GM12892 (cell line): ENCODE measurements at places on chromosomes 5 and 9.

- no peak for DNase-seq
Measured at GRCh38 chr9:73916016-73916673, 581.0 kb upstream of the RORB start.

GRCh38 chr5:125149527-125149926 lies 403.1 kb upstream of the ZNF608 start:
- no peak for DNase-seq

- DNase-seq = no peak
Measured at GRCh38 chr5:132714456-132715307, 22.7 kb downstream of the KIF3A start.

DNA sequence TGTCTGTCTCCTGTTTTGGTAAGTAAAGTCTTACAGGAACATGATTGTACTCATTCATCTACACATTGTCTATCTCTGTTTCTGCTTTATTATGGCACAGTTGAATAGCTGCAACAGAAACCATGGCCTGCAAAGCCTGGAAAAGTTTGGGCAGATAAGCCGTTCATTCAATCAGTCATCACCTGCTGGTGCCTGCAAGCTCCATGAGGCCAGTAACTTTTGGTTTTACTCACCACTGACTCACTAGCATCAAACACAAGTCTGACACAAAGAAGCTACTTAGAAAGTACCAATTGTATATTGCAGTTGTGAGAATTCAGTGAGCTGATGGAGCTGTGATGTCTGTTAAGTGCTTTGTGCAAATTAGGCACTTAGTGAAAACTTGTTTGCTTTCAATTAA lies 373.6 kb upstream of the SGCD start:
- DNase-seq = no peak

DNA sequence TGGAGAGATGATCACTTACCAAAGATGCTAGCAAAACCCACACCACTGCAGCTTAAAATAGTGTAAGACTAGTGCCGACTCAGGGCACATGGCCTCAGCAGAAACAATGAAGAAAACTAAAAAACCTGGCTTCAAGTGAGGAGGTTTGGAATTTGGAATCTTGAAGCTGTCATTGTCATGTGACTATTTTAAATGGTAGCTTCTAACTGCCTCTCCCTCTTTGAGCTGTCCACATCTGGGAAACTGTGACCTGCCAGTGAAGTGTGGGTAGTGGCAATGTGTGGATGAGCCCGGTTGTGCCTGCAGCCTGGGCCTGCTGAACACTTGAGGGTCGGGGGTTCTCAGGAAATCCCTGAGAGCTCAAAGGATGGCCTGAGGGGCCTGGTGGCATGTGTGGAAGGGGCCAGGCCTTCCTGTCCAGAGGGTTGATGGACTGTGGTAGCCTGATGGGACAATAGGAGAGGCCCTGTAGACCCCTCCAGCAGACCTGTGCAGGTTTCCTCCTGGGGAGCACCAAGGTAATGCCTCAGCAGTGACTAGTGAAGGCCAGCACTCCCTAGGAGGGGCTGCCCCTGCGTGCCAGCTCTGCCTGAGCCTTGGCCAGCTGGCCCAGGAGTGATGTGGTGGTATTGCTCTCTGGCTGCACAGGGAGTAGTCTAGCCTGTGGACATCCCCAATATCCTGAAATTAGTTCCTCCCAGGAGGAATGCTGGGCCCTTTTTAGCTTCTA lies 13.6 kb downstream of the USP20 start:
- DNase-seq = no peak

DNA sequence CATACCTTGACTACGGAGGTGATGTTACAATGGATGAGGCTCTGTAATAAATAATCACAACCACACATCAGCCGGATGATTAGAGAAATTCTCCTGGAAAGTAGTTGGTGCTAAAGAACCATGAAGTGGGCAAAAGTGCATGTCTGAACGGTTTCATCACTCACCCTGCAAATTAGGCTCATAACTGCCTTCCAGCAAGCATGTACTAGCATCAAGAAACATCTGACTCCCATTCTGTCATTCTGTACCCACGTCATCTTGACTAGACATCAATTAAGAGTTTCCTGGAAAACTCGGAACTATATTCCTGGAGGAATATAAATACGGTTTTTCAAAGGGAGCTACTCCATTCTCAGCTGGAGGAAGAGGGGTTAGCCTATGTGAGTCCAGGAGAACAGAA lies 52.2 kb downstream of the HSD17B3 start:
- no peak for DNase-seq

DNA sequence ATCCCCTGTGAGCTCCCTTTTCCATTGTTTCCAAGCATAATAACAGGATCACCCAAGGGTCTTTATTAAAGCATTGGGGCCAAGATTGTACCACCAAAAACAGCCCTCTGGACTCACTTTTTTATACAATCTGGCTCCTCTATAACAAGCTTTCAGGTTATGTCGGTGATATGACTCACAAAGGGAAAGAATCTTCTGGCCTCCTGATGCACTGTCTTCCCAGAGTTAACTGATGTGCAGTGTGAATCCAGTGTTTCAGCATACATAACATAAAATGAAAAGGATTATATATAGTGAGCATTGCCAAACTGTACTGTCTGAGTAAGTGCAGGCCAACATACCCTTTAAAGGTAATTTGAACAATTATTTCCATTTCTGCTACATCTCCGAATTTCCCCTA lies 33.9 kb upstream of the MAN2A1 start:
- DNase-seq = no peak

GRCh38 chr5:141778683-141779082 lies 96.7 kb upstream of the ARAP3 start:
- DNase-seq = no peak

DNA sequence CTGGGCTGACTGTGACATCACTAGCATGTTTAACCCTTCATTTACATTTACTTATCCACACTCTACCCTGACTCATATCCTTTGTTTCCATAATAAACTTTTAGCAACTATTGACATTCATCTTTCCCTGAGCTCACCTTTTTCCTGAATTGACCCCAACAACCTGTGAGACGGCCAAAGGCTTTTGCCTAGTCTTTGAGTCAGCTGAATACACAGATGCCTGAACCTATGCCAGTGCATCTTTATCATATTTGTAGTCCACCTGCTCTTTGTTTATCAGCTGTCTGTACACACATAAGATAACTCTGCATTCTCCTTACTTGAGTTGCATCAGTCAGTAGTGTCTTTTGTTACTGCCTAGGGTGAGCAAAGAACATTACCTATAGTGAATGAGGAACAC lies 128.5 kb upstream of the HMHB1 start:
- DNase-seq = no peak

- DNase-seq = no peak
Measured at GRCh38 chr5:138503487-138504270, 38.4 kb downstream of the EGR1 start.

GRCh38 chr5:34606101-34606500 lies 50.0 kb upstream of the RAI14 start:
- DNase-seq = no peak

DNA sequence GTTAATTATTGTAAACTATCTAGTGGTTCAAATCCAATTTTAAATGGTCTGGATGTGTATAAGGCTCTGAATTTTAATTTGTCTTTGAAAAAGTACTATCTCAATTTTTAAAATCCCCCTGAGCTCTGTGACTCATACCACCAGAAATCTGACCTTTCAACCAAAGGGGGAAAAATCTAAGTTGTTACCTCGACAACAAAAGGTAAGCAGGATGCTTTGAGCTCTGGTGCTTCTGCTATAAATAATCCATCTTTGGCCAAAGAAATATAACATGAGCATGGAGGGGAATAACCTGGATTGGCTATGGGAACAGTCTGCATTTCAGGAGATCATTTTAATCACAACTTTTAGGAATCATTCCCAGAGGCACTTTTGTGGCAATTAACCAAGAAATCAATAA lies 76.3 kb upstream of the PCSK1 start:
- DNase-seq = no peak

DNA sequence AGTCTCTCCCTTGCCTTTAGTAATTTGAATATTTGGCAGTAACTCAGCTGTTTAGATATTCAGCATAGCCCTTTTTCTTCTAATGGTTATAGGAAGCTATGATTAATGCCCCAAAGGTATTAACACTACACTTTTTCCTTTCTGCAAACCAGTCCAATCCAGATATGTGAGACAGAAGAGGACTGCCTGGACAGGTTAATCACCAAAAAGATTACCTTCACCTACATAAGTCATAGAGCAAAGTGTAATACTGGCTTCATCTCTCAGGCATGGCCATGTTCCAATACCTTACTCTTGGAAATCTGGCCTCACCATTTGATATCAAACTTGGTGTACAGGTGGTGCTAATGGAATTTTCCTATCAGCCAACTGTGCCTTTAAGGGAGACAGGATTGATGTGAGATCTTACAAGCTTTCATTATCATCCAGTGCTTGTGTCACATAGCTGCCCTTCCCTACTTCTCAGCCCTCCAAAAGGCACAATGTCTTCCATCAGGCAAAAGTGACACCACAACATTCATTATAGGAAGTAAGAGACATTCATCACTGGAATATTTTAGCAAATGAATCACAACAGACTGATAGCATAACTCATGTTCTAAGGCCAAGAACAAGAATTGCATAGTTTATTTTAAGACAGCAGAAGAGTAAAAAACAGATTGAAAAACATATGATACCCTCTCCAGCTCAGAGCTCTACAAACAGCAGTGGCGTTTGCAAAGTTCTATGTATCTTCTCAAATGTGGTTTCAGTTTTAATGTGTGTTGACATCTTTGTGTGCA lies 91.2 kb upstream of the PAM start:
- no peak for DNase-seq

DNA sequence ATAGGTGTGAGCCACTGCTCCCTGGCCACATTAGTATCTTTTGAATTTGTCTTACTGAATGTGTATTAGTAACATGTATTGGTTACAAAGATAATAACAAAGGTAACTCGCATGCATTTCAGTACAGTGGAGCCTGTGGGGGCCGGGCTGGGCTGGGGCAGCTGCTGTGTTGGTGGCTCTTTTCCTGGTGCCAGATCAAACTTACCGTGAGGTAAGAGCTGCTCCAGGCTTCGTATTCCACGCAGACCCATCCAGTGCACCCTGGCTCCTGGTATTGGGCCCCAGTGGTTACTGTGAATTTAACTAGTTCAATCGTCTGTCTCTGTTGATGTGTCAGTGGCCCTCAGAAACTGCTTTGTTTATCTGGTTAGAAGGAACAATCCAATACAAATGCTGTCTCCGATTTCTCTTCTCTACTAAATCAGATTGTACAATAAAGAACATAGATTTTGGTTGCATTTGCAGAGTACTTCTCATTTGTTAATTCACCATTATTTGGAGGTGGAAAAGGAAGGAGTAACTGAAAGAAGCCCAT lies 15.6 kb downstream of the PRRC2B start:
- no peak for DNase-seq

GRCh38 chr5:68456756-68457217 lies 241.2 kb downstream of the PIK3R1 start:
- no peak for DNase-seq

DNA sequence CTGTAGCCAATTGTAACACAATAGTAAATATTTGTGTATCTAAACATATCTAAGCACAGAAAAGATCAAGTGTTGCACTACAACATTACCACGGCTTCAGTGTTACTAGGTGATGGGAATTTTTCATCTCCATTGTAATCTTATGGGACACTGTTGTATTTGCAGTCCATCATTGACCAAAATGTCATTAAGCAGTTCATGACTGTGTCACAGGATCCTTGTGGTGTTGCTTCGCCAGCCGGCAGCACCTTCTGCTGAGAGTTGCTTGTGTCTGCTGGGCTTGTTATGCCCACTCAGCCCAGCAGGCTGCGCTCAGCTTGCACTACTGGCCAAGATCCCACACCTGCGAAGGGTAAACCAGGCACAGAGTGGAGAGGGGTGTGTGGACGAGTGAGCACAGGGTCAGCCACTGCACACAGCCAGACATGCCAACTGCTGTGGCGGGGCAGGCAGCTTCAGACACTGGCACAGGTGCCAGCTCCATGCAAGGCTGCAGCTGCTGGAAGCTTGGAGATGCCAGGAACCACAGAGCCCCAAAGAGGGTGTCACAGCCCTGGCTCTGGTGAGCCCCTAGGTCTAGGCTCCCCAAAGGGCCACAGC lies 273.7 kb downstream of the CETN3 start:
- DNase-seq = no peak

- DNase-seq = no peak
Measured at GRCh38 chr9:19424176-19424779, 15.5 kb downstream of the ACER2 start.

GRCh38 chr5:146890731-146891440 lies 12.3 kb upstream of the PPP2R2B start:
- no peak for DNase-seq

GRCh38 chr9:91384954-91385353 lies 23.2 kb upstream of the AUH start:
- DNase-seq = no peak

DNA sequence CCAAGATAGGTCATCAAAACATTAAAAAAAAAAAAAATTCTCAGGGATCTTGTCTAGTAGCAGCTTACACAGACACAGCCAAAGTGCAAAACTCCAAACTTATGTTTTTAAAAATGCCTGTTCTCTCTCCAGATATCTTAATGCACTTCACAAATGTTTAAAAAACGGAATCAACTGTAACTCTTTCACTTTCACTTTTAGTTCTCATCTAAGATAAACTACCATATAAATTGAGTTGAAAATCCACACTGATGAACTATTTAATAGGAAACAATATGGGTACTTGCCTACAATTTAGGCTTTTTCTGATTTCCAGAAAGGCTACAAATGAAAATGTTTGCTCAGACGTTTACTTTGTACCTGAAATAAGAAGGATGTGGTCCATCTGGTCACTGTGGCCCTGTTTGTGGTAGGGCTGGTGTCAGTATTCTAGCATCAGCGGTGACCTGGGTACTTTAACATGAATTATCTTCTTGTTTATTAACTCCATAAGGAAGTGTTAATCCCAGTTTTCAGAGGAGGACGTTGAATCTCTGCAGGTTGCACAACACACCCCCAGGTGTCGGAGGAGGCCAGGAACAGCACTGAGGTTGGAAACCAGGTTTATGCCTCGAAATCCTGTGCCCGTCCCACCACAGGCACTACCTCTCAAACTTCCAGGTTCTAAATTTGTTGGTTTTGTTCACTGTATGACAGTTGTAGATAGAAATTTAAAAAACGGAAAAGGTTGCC lies 13.3 kb upstream of the LPCAT1 start:
- no peak for DNase-seq

GRCh38 chr5:126812199-126812570 lies 35.2 kb downstream of the LMNB1 start:
- no peak for DNase-seq

- DNase-seq = no peak
Measured at GRCh38 chr5:8870959-8871355, 674.9 kb downstream of the SEMA5A start.

- no peak for DNase-seq
Measured at GRCh38 chr9:136667940-136668760, 5.4 kb downstream of the EGFL7 start.

GRCh38 chr5:135216471-135217343 lies 182.3 kb downstream of the MACROH2A1 start:
- no peak for DNase-seq
